NCI-H446 (cell line): ENCODE measurements at places on chromosomes 5 and 9.

DNA sequence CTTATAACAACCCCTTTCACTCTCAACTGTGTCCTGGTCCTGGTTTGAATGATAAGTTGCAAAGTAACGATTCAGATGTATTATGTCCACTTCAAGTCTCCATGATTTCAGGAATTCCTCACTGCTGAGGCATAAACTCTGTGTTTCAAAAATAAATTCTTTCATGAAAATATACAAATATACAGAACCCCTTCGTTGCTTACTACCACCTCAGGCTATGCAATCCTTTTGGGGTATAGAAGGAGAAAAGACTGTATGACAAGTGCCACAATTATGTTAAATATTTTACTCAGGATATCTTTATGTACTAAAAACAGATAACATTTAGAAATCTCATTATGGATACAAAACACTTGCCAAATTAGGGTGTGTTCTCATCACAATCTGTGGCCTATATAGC, 190.7 kb downstream of the KCTD16 start:
- no peak for DNase-seq

- no peak for DNase-seq
Measured at GRCh38 chr9:24245988-24246387, 299.7 kb downstream of the IZUMO3 start.

GRCh38 chr9:8871796-8872445, 1072.3 kb upstream of the DMAC1 start:
- no peak for DNase-seq

DNA sequence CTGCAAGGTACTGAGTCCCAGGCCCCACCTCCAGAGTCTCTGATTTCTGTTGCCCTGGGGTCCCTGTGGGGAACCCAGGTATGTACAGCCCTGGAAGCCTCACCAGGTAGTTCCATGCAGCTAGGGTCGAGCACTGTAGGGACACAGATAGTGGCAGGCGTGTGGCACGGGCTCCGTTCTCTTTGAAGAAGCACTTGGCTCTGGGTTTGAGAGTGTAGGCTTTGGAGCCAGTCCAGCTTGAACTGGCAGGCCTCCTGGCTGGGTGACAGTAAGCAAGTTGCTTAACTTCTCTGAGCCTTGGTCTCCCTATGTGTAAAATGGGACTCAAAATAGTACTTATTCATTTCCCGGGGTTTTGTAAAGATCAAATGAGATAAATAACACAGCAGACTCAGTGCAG, 5.6 kb downstream of the OLFM1 start:
- peak; percentile 26 for DNase-seq

DNA sequence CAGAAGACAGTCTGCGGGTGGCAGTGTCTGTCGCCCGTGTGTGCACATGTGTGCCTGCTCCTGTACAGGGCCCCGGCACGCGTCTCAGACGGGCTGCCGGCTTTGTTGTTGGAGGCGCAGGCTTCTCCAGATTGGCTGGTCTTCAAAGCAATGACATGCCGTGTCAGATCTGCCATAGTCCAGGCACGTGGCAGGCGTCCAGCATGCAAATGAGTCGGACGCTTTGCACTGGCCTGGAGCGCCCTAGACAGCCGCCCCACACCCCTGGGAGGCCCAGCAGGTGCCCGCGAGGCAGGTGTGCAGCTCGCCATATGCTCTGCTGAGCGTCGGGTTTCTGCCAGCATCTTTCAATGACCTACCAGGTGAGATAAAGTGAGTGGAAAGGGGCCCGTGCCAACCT, 71.5 kb downstream of the GADD45G start:
- DNase-seq, result no peak
